CD4-positive, CD25-positive, alpha-beta regulatory T cell (primary cell): ENCODE measurements at places on chromosomes 4 and X.
A peak's percentile ranks its signal among the peaks of the same experiment; 100 is the strongest.

DNA sequence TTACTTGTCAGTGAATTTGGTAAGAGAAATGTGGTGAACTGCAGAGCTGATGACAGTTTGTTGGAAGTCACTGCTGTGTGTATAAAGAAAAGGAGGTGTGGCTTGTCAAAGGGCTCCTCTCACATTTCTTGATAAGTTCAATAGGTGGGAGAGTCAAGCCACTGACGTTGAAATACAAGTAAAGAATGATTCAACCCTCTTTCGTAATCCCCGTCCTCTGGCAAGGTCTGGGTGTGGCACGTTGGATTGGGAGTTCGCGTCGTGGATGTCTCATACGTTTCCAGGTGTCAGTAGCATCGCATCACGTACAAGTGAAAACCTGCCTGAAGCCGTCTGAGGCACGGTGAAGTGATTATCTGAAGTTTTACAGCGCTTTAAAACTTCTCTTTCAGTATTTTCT lies 76.4 kb downstream of the EGF start:
- DNase-seq, result no peak

- DNase-seq, result no peak
Measured at GRCh38 chr4:157664726-157665125, 444.2 kb downstream of the GRIA2 start.

- no peak for DNase-seq
Measured at GRCh38 chrX:118594697-118595420, 99.2 kb downstream of the DOCK11 start.

DNA sequence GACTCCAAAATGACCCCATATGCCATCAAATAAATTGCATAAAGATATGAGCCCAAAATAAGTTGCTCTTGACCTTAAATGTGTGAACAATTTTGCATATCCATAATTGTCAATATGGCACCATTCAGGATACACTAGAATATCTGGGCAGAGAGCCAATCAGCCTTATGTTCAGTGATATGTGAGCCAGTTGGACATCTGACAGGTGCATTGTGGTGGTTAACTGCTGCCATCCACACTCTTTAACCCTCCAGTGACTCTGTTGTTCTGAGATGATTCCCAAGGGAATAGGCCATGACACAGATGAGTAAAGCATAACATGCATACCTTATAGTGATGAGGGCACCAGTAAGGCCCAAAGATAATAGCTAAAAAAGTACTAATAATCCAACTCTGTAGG lies 500.1 kb downstream of the PCDH18 start:
- no peak for DNase-seq

- DNase-seq, result peak; percentile 18
Measured at GRCh38 chrX:115898382-115899001, 272.1 kb upstream of the AGTR2 start.

GRCh38 chrX:103211012-103211715 lies 3.7 kb upstream of the BEX4 start:
- peak; percentile 19 for DNase-seq

GRCh38 chr4:163356104-163356503 lies 12.4 kb downstream of the NPY5R start:
- DNase-seq, result no peak

DNA sequence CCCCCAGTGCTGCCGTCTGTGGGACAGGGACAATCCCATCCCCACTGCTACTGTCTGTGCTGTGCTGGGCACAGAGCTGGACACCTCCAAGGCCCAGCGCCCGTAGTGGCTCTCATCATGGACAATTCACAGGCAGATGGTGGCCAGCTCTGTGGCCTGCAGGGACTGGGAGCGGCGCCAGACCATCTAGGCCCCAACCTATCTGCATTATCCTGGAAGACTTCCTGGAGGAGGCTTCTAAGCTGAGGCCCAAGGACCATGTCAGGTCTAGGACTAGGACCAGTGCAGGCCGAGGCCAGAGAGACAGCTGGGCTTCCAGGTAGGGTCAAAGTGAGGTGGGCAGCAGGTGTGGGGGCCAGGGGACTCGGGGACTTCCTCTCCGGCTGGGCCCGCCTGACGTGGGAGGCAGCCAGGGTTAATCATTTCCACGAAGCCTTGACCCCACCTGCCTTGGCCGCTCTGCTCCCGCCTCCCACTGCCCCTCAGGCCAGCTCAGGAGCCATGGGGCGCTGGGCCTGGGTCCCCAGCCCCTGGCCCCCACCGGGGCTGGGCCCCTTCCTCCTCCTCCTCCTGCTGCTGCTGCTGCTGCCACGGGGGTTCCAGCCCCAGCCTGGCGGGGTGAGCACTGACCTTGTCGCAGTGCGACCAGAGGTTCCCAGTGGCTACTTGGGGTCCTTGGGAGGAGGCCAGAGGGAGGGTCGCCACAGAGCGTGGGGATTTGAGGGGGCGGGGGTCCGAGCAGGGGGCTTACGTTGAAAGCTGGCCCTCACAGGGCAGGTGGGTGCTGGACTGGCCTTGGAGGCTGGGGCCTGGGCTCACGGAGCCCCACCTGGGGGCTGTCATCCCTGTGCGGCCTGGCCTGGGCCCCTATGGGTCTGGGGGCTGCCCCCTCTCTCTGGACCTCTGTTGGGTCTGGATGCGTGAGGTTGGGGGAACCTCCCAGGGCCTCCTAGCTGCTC lies at the start of gene HGFAC:
Gene HGFAC, plus strand, starts transcription at position 468 of the 959 bp plus-strand sequence. Its CDS starts 34 bp downstream, at position 502.
- no peak for DNase-seq

DNA sequence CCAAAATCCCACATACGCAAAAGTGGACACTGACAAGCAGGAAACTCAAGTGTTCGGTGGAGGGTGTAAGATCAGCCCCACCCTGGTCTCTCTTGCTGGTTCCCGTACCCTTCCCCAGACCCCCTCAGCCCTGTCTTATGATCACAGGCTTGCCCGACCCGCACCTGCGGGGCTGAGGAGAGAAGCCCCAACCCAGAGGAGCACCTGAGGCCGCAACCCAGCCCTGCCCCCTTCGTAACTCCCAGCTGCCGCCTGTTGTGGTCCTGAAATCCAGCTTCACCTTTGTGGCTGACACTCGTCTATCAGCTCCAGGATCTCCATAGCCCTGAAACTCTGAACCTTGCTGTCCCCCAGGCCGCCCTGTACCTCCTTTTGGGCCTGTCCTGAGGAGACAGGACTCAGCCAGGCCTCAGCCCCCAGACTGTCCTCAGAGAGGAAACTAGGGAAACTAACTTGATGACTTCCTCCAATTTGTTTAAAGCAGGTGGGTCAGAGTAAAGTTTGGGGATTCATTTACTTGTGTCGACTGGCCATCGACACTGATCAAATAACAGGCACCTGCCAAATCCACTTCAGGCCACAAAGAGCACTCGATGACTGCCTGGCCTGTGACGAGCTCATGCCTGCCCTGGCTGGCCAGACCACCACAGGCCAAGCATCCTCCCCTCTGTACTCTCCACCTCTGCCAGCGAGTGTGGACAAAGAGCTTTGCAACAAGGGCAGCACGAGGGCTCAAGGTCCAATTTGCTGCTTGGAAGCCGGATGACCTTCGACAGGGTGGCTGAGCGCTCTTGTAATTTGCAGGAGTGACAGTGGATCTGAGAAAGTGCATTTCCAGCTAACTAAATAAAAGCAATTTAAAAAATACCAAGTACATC lies 19.3 kb downstream of the DCTD start:
- no peak for DNase-seq

GRCh38 chrX:41334363-41335197 lies 618 bp downstream of the DDX3X start:
- peak; percentile 70 for DNase-seq

- no peak for DNase-seq
Measured at GRCh38 chr4:75930152-75930551, 10.7 kb downstream of the NAAA start.

DNA sequence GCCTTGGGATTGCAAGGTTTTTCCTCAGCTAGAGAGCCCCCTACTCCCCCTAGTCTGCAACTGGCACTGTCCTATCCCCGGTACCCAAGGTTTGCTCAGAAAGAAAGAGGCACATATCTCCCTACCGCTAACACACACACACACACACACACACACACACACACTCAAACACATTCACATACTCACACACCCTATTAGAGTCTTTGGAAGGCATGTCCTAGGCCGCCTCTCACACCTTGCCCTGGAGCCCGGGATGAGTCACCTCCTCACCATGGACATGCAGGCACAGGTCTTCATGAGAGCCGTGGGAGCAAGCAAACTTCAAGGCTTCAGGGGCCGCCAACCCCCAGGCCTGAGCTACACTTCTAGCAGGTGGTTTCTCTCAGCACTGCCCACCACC lies 49.2 kb downstream of the PJA1 start:
- no peak for DNase-seq

DNA sequence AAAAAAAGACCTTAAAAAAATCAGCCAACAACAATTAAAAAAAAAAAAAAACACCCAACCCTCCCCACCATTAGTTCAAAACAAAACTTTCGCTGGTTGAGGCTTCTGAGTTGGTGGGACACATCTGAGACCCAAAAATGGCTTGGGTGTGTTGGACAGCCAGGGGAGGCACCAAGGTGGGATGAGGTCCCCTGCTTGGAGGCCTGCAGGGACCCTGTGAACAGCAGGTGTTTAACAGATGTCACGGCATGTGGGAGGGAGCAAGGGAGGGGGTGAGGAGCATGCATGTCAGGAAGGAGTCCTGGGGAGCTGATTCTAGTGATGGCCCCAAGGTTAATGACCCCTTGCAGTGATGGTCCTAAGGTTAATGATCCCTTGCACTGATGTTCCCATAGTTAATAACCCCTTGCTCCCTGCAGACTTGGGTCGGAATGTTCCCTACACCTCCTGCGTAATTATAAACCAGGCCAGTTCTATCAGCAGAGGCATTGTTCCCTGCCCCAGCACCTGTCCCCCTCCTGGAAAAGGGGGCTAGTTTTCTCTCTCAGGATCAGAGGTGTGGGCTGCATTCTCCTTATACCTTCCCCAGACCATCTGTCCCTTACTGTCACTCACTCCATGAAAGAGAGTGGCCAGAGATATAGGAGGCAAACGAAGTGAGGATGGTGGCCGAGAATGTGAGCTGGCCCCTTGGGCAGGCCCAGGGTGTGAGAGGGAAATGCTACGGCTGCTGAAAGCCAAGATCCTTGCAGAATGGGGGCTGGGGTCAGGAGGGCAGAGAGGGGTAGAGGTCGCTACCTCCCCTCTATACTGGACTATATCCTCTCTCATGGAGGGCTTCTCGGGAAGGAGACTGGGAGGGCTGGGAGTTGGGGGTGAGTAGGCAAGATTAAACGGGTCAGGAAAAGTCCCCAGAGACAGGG lies 2.3 kb upstream of the FOXP3 start:
- DNase-seq, result no peak

- no peak for DNase-seq
Measured at GRCh38 chr4:105197777-105198176, 51.1 kb downstream of the TET2 start.

DNA sequence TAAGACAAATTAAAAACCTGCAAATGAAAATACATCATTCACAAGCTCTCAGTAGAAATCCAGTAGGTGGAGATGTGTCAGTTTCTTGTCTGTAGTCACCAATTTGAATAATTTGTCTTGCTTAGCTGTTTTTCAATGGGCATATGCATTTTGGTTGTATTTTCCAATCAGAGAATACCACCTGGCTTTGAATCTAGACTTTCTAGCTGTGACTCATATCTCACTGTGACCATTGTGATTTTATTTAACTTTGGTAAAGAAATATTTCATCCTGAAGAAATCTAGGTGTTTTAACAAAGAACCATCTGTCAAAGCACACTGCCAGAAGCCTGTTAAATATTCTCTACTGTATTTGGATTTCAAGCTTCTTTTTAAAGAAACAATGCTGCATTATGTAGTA lies 1650.6 kb upstream of the IGFBP7 start:
- DNase-seq, result no peak

GRCh38 chr4:144659447-144659846 lies 13.5 kb downstream of the HHIP start:
- DNase-seq, result no peak

- DNase-seq, result no peak
Measured at GRCh38 chr4:161577579-161578301, 586.1 kb downstream of the FSTL5 start.

GRCh38 chr4:138859254-138859653 lies 156.3 kb upstream of the NOCT start:
- DNase-seq, result no peak

DNA sequence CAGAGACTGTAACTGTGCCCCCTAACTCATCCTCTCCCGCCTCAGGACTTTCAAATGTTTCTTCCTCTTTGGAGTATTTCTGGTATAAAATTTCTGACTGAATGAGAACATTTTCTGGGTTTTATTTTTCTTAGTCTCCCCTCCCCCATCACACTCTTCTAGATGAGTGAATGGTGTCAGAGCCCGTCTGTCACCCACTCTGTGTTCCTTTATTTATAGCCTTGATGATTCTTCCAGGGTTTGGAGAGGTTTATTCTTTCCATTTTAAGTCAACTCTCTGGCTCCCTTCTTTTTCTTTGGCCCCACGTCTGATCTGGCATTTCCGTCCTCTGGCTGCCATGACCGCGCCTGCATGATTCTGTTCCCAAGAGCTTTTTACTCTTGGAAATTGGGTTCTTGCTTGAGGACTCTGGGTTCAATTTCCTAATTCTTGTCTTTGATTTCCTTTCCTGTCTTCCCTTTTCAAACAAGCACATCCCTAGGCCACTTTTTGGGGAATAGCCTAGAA lies 128.8 kb downstream of the NSUN7 start:
- DNase-seq, result no peak

DNA sequence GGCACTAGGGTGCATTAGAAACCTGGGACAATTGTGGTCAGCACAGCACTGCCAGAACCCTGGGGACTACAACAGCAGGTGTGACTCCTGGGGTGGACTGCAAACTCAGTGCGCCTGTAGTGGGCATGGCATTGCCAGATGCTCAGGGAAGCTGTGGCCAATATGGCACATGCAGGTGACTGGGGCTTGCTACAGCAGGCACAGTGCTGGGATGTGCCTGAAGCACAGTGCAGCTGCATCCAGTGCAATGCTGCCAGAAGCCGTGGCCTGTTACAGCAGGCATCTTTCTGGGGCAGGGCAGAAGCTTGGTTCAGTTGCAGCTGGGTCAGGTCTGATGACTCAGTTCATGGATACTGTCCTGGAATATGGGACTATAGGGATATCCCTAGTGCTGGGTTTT lies 445.8 kb downstream of the CCSER1 start:
- no peak for DNase-seq

GRCh38 chr4:34649716-34650115 lies 1594.6 kb downstream of the ARAP2 start:
- no peak for DNase-seq

GRCh38 chrX:54044877-54045338 lies 635 bp upstream of the PHF8 start:
- no peak for DNase-seq

- DNase-seq, result no peak
Measured at GRCh38 chr4:118845552-118846050, 9.7 kb upstream of the SEC24D start.

DNA sequence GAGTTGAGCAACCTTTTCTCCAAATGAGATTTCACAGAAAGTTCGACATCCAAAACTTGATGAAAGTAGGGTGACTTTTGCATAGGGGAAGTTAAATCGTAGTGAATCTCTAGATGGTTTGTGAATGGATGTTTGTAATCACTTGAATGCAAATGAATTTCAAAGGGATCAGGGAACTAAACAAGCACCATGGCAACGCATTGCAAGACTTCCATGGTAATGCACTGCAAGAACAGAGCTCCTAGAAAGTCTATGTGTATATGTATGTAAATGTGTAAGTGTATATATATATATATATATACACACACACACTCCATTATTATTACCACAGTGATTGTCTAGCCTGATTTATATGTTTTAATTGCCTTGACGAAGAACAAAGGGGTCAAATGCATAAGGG lies 27.3 kb downstream of the INTS6L start:
- no peak for DNase-seq

GRCh38 chrX:49273181-49273727 lies 3.7 kb downstream of the PPP1R3F start:
- DNase-seq, result peak; percentile 37
